ENCODE measurements at places on chromosomes 7 and 10.

- DNase-seq: no peak
Observed at GRCh38 chr10:47087667-47088066, 176.4 kb downstream of the PTPN20 start.

DNA sequence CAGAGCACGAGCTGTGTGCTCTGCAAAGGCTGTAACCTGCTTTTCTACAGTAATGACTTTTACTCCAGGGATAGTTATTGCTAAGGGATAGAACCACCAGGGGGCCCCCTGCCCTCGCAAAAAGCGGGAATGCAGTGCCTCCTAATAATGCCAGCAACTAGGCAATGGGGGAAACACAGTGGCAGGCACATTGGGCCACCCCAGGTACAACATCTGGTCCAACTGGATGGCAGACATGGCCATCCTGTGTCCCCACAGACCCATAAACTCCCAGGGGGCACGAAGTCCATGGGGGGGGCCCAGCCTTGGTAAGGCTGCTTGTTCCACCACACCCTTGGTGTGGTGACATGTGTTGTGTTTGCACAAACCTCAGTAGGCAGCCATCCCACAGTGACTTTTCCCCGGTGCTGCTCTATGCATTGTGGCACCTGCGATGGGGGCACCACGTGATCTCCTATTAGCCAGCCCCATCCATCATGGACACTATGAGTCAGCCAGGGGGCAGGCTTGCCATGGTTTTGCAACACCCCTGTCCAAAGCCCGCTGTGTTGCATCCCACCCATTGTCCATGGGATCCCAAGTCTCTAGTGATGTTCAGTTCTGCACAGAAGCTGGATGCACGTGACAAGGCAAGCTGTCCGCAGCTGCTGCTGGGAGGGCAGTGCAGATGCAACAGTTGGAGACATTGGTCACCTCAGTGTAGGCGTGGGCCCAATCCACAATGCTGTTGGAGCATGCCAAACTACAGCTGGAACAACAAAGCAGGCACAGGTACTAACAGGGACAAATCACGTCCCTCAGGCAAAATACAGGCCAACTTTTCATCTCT lies 84.0 kb downstream of the ANLN start:
- no peak for DNase-seq

DNA sequence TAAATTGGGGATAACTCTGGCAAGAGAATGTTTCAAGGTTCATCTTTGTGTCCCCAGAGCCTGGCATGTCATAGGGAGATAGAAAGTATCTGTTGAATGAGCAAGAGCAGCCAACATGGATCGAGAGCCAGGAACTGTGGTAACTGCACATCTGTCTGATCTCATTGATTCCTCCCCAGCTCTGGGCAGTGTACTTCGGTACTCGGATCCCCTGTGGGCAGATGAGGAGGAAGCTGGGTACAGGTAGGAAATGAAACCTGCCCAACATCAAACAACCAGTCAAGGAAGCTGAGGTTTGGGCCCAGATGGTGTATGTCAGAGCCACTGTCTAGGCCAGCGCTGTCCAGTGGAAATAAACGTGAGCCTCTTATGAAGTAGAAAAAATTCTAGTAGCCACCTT lies 76.4 kb downstream of the GRK5 start:
- no peak for DNase-seq

- no peak for DNase-seq
Observed at GRCh38 chr10:24722131-24722675, 1.5 kb downstream of the ARHGAP21 start.

GRCh38 chr10:43971981-43972380 lies 323.3 kb upstream of the ZNF32 start:
- DNase-seq: no peak

GRCh38 chr7:143046426-143046851 lies 5.7 kb upstream of the OR6V1 start:
- DNase-seq: no peak

GRCh38 chr10:28906934-28907333 lies 229.6 kb downstream of the BAMBI start:
- no peak for DNase-seq
